ENCODE measurements at places on chromosomes 2 and 18.

DNA sequence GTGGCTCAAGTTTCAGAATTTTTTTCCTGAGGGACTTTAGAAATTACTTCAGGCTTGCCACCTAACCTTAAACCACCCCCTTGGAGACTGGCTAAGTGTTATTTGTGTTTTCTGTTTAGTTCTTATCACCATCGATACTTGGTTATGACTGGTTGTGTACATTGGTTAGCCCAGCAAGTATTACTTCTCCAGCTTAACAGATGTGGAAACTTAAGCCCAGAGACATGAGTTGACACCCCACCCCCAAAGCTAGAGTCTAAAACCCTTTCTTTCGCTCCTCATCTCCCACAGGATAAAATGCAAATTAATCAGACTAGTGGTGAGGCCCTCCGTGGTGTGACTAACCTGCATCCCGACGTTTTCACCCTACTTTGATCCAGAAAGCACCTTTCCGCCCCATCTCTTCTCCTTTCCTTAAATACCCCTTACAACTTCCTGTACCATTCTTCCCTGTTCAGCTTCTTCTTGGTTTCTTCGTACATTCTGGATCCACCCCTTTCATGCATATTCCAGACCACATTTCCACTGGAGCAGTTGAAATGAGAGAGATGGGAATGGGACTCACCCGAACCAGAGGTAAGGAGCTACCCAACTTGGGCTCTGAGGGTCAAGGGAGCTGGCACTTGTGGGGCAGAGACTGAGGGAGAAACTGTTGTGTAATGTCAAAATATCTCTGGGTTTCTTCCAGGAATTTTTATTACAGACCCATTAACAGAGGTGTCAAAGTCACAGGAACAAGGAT is 819 bp upstream of the MAP3K2 start:
- no peak for DNase-seq

DNA sequence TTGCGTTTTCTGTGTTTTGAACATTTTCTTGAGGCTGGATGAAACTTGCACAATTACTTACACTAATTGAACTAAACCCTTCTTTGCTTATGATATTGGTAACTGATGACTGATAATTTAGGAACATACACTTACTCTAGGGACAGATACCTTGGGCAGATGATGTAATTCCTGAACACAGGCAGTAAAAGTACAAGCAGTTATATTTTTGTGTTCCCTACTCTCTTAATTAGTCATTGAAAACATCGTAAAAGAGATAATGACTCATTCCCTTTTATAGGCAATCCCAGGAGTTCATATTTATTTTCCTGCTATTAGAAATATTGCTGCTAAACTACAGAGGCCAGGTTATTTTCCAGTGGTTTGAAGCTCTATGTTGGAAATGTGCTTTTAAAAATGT is 46.4 kb downstream of the CCDC85A start:
- no peak for DNase-seq

DNA sequence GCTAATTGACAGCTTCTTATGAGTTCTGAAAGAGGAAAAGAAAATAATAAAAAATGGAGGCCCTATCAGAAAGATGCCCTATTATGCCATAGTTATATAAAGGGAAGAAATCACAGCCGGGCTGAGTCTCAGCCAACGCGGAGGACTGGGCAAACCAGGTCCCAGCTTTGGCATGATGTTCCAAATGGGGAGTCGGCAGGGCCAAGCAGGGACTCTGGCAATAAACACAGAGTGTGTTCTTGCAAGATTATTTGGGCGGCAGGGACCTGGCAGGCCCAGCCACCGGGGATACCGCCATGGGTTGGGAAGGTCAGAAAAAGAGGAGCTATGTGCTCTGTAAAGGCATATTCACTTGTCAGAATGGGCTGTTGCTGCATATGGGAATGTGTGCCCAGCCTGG is 694.9 kb downstream of the BCL11A start:
- DNase-seq: no peak

- DNase-seq: no peak
Measured at GRCh38 chr2:29628862-29629261, 292.5 kb downstream of the ALK start.

DNA sequence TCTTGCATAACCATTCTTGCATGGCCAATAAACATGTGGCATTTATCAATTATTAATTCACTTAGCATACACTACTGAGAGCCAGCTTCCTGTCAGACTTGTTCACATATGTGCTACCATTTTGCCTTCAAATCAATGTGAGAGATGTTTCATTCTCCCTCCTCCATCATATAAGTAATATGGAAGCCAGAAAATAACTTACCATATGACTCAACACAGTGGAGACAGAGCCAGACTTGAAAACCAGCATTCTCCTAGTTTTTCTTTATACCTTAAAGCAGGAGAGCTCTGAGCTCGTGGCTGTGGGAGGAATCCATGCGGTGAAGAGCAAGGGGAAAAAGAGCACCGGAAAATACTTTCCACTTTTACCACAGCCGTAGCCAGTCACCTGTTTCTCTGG is 215.0 kb upstream of the LRATD1 start:
- DNase-seq: no peak

GRCh38 chr2:68357605-68358337 is 7.3 kb upstream of the PLEK start:
- DNase-seq: no peak

DNA sequence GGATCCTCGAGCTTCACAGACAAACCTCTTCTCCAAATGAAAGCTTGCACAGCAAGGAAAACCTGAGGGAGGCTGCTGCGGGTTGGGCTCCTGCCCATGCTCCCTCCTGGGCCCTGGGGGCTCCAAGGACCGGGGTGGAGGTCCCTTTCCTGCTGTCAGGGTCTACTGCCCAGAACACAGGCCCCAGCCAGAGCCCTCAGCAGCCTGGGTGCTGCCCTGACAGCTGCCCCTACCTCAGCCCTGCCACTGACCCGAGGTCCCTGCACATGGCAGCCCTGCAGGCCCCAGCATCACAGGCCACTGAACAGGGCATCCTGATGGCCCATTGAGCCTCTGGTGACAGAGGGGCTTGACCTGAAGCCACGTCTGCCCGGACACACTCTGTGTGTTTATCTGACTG is 41.0 kb downstream of the CROCC2 start:
- no peak for DNase-seq

GRCh38 chr2:848099-848498 is 102.5 kb upstream of the SNTG2 start:
- DNase-seq: no peak

DNA sequence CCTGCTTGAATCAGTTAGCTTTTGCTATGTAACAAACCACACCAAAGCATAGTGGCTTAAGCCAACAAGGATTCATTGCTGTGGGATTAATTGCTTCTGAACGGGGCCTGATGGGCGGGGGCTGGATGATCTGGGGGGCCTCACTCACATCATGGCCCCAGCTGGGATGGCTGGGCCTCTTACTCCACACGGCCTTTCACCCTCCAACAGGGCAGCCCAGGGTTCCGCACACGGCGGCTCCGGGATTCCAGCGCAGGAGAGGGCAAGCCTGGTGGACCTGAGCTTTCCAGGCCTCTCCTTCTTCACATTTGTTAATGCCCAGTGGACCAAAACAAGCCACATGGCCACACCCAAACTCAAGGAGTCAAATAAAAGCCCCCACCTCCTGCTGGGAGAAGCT is 86.3 kb upstream of the PHLPP1 start:
- no peak for DNase-seq

DNA sequence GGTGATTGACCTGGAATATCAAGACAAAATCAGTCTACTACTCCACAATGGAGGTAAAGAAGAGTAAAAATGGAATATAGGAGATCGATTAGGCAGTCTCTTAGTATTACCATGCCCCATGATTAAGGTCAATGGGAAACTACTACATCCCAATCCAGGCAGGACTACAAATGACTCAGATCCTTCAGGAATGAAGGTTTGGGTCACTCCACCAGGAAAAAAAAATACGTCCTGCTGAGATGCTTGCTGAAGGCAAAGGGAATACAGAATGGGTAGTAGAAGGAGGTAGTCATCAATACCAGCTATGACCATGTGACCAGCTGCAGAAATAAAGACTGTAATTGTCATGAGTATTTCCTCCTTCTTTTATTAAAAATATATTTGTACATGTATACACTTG is 103.4 kb upstream of the NPAS2 start:
- no peak for DNase-seq

DNA sequence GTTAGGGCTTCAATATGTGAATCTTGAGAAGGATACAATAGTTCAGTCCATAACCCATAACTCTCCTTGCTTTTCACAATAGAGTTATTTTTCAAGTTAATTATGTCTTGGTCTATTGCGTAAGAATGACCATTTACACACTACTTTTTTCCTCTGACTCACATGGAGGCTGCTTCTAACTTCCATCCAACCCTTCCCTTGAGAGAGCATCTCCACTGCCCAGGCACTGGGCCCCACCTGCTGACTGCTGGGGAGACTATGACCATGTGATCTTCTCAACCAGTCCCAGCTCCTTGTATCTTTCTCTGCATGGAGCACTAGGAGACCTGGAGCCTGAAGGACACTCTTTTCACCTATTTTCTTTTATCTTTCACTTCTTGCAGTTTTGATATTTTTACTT is 251.5 kb downstream of the GPD2 start:
- no peak for DNase-seq

DNA sequence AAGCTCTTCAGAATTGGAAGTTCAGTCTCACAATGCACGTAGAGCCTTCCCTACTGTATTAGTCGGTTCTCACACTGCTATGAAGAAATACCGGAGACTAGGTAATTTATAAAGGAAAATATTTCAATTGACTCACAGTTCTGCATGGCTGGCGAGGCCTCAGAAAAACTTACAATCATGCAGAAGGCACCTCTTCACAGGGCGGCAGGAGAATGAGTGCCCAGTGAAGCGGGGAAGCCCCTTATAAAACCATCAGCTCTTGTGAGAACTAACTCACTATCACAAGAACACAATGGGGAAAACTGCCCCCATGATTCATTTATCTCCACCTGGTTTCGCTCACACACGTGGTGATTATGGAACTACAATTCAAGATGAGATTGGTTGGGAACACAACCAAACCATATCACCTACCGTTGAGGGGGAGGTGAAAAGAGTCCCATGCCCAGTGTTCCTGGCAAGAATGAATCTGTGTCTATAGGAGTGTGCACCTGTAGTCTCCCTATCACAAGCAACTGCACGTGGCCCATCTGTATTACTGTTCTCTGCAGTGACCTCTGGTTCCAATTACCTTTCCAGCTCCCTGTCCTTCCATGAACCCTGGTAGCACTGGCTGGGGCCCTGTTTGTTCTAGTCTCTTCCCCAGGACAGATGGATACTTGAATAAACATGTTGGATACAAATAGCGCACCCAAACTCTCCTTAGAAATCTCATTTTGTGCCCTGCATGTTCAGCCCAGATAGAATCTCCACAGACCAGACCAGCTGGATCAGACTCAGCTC is 44.4 kb upstream of the ATL2 start:
- DNase-seq: no peak

GRCh38 chr2:69774984-69775982 is 33.3 kb downstream of the ANXA4 start:
- DNase-seq: no peak

GRCh38 chr2:239053801-239054503 is 206.1 kb downstream of the TWIST2 start:
- no peak for DNase-seq

- DNase-seq: no peak
Measured at GRCh38 chr2:151827564-151828142, 568 bp downstream of the ARL5A start.

DNA sequence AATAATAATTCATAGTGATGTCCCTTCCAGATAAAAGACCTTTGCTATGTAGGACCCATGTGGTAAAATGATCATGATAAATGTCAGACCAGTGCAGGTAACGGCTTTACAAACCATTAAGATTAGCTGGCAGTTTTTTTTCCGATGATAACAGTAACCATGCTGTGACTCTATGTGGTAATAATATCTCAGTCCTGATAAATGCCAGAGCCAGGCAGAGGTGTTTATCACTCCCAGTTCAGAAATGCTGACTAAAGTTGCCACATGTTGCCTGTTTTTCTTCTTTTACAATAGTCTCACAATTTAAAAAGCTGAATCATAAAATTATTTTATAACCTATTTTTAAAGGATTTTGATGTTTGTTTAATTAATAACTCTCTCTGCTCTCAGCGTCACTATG is 565.1 kb downstream of the ARHGAP15 start:
- no peak for DNase-seq

DNA sequence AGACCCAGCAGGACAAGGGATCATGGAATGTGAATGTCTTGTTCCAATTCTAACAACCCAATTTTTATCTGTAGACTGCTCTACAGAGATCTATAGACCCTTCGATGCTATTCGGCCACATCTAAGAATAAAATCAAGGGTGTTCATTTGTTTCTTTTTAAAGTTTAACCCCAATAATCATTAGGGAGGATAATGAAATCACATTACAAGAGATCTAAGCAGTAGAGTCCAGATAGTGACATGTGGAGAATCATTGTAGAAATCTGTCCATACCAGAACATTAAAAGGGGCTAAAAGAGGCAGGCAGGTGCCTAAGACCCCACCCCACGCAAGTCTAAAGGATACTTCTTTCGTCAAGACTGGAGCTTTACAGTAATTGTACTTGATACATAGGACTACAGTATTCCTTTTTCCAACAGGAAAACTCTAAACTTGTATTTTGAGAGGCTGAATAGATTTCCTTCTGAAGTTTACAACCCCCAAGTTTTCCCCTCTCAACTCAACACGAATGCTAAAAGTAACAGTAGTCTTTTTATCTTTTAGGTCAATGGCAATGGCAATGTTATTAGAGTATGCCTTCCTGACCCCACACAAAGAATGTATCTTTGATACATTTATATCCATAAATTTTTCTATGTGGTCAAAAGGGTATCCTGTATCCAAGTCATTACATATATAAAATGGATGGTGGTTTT is 183.7 kb downstream of the TCF4 start:
- DNase-seq: no peak

- no peak for DNase-seq
Measured at GRCh38 chr2:160033732-160034392, 28.6 kb downstream of the PLA2R1 start.

- DNase-seq: no peak
Measured at GRCh38 chr2:153536115-153536514, 57.6 kb upstream of the RPRM start.

DNA sequence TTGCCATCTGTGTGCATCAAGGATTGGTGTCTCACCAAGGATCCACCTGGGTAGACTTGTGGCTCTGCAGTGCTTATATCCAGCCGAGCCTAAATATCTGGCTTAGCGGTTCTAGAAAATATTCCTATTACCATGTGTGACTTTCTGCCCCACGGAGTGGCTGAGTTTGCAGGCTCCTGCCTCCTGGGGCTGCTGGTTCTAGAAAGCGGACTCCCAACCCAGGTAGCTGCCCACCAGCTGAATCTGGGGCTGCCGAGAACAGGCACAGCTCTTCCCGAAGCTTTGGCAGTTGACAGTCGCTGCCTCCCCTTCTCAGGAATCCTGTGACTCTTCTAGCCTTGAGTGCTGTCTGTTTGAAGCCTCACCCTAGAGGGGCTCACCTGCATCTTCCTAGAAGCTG is 104.6 kb downstream of the TPGS2 start:
- no peak for DNase-seq

DNA sequence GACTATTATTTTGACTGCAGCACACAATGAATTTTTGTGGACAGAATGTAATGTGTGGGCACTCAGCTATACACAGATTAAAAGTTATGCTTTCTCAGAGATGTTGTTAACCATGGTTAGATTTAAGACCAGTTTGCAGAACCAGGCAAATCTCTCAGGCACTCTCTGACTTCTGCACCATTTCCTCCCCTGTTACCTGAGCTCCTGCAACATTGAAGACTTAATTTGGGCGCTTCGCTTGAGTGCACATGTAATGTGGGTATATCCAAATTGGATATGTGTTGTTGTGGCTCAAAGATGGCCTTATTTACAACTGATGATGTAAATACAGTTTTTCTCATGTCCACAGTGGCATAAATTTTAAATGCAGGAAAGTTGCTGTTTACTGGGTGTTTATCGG is 469.4 kb downstream of the PTPRM start:
- DNase-seq: no peak

- no peak for DNase-seq
Measured at GRCh38 chr2:118169359-118170005, 81.2 kb downstream of the INSIG2 start.

All from bone marrow (tissue), 2 donors.